ENCODE measurements at places on chromosomes 2 and 18.

GRCh38 chr2:209473930-209474419 lies 50.1 kb downstream of the MAP2 start:
- no peak for DNase-seq

GRCh38 chr2:82124629-82125028 lies 1820.1 kb upstream of the LRRTM1 start:
- no peak for DNase-seq

GRCh38 chr2:27811768-27812167 lies 40.2 kb downstream of the MRPL33 start:
- no peak for DNase-seq

- no peak for DNase-seq
These were observed 84.4 kb upstream of the CD28 start for GRCh38 chr2:203621981-203622515.

DNA sequence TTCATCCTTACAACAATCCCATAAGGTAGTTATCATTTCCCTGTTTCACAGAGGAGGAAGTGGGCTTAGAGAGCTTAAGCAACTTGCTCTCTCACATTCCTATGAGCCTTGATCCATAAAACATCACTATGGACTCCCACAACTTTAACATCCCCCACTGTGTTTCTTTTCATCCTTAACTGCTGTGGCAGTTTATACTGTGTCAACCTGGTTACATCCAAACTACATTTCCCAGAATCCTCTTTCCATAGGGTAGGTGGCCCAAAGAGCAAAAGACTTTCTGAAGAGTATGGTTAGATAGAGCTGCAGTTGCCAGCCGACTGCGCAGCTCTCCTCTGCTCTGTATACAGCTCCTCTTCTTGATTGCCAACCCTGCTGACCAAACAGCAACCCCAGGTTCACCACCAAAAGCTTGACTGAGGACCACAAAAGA lies 22.5 kb downstream of the MAP3K2 start:
- no peak for DNase-seq

- DNase-seq: no peak
These were observed 111.3 kb downstream of the RIF1 start for GRCh38 chr2:151520976-151521375.

DNA sequence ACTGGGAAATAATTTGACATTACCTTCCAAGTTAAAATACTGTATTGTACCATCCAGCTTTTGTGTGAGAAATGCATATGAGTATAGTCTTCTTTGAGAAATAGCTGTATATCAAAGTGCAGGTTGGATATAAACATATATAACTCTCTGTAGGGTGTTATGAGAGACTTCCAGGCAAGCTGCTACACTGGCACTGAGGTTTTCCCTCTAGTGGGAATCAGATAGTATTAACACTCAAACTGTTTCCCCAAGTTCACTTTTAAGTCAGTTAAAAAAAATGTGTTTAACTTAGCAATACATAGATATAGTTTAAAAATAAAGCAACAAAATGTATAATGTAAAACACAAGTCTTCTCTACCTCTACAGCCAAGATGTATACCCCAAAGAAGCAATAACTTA lies 368.4 kb upstream of the SLC8A1 start:
- no peak for DNase-seq

DNA sequence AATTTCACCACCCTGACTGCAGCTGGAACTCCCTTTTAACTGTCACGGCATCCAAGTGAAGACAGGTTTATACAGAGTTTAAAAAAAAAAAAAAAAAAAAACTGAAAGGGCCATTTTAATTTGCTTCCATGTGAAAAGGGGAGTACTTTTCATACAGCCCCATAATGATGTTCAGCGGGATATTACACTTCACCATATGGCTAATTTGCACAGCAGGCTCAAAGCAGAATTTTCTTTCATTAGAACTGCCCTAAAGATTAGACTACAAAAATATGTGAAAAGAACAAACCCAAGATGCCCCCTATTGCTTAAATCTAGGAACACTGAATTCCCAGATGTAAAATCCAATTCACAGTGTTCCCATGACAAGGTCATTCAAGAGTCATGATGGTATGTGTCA lies 301.8 kb downstream of the EXOC6B start:
- DNase-seq: no peak

GRCh38 chr2:42795841-42796301 lies 3.5 kb upstream of the HAAO start:
- no peak for DNase-seq

DNA sequence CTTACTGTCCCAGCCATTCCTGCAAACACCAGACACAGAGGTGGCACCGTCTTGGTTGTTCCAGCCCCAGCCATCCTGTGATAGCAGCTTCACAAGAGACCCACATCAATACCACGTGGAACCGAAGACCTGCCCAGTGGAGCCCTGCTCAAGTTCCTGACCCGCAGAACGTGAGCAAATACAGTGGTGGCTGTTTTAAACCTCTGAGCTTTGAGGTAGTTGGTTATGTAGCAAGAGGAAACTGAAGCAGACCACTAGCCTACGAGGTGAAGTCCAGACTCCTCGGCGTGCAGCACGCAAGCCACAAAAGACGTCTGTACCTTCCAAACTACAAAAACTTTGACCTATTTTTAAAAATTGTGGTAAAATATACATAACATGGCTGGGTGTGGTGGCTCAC lies 96.1 kb upstream of the ODC1 start:
- peak; percentile 29 for DNase-seq

Measured in CD4-positive, alpha-beta T cell treated with Interleukin-17A for 4 hours (primary cell).